Activated naive CD8-positive, alpha-beta T cell treated with anti-CD3 and anti-CD28 coated beads, Interleukin-2, amount 50 U/mL, for 16 hours (primary cell): ENCODE measurements at places on chromosomes 16 and 17.

DNA sequence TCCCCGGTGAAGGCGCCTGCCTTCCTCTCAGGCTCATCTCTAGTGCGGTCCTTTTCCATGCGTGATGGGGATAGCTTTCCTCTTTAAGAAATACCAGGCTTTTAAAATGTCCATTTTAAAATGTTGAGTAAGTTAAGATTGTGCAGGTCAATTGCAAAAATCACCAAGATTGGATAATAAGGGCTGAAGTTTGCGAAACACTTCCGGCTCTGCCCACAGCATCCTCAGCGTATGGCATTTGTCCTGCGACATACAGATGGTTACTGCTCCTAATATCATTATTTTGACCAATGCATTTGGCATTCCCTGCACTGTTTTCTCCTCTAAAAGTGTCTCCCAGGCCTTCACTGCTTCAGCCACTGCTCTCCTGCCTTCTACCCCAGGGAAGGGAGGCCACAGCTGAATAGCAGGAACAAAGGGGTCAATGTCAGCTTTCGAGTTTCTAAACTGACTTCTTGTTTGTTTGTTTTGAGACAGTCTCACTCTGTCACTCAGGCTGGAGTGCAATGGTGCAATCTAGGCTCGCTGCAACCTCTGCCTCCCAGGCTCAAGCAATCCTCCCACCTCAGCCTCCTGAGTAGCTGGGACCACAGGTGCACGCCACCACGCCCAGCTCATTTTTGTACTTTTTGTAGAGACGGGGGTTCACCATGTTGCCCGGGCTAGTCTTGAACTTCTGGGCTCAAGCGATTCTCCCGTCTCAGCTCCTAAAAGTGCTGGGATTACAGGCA, 91.9 kb downstream of the CRISPLD2 start:
- DNase-seq = no peak

DNA sequence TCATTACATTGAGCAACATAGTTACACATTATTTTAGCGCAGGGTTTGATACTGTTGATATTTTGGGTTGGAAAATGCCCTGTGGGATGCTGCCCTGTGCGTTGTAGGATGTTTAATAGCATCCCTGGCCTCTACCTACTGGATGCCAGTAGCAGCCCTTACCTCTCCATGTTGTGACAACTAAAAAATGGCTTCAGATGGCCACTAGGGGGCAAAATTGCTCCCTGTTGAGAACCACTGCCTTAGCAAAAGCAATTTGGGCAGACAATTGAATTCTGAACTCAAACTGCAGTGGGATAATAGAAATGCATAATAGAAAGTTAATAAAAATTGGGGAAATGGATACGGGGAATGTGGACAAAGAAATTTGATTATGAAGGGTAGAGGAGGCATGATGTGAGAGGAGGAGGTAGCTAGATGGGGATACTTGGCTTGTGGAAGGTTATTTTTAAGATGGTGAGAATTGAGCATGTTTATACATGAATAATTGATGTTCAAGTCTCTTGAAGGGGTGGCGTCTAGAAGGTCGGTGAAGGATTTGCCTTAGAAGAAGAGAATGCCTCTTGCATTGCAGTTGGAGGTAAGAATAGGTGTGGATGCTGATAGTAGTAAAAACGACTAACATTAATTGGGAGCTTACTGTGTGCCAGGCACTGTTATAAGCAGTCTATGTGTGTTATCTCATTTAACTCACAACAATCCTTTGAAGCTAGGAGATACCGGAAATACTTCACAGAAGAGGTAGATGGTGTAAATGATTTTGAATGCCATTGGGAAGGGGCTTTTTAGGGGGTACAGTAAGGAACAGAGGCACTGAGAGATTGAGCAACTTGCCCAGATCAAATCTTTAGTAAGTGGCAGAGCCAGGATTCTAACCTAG, 19.0 kb downstream of the HEATR9 start:
- DNase-seq = peak; percentile 12

- DNase-seq = no peak
These were observed 2.8 kb downstream of the PKMYT1 start for GRCh38 chr16:2977440-2977839.

DNA sequence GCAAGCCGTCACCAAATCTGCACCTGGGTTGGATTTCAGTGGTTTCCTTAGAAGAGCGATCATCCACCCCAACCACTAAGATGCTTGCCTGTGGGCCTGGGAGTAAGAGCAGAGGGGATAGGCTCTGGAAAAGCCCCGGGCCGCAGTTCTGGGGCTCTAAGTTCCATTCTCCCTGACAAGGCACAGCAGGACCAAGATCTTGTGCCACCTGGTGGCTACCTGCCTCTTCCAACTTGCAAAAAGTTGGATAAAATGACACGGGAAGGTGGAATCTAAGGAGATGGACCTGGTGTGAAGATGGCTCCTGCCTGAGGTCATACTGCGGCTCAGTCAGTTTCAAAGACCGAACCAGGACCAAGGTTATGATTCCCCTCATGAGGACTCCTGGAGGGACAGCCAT, 42.3 kb downstream of the ABCC12 start:
- no peak for DNase-seq

DNA sequence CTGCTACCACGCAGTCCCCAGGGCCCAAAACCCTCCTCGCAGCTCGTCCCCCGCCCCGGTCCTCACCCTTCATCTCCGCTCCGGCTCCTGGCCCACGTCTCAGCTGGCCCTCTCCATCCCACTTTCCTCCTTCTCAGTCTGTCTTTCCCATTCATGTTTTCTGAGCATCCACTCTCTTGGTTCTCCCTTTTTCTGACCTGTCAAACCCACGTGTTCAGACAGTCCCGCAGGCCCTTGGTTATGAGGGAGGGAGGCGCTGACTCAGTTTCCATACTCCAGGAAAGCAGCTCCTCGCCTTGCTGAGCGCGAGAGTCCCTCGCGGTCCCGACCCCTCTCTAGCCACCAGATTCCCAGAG, 392 bp upstream of the HID1 start:
- DNase-seq = no peak

- DNase-seq = no peak
These were observed 241.3 kb upstream of the ZFHX3 start for GRCh38 chr16:73289232-73289631.

DNA sequence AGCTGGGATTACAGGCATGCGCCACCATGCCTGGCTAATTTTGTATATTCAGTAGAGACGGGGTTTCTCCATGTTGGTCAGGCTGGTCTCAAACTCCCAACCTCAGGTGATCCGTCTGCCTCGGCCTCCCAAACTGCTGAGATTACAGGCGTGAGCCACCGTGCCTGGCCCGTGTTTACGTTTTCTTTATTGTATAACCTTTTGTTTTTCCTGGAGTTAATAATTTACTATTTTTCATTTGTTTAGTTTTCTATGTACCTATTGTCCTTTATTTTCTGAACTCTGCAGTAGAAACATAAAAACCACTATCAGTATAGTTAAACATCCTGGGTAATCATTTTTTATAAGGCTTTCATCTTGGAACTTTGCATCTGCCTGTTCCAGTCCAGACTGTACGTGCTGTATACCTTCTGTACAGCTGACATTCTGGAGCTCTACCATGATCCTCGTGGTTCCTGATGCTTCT, 73.6 kb downstream of the PPM1E start:
- no peak for DNase-seq

DNA sequence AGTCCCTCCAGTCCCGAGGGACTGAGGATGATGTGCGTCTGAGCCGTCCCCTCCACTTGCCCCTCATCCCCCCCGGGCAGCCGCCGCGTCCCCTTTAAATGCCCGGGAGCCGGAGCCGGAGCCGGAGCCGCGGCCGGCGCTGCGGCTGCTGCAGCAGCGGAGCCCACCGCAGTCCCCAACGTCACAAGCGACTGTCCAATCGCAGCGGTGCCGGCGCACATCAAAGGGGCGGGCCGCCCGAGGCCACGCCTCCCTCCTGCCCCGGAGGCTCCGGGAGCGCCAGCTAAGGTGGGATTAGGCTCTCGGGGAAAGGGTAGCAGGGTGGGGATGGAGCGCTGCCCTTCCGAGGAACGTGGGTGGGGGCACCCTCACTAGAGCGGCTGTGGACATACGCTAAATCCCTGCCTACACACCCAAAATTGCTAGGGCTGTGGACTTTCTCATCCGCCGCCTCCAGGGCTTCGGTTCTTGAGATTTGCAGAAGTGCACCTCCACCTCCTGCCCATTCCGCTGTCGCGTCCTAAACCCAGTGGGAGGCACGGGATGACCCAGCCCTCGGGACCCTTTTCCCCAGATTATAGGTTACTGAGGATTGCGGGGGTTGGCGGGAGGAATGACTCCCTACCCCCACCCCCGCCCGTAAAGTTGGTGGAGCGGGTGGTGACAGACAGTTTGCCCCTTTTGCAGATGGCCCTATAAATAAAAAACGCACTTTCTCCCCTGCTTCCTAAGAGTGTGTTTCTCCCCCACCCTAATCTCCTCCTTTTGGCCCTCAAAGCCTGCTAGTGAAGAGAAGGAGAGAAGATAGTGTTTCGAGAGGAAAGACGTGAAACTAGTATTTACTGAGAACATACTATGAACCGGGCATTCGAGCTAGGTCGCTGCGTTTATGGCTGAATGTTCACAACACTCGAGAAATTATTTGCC, at the start of gene PHOSPHO1:
TSS of gene PHOSPHO1 (minus strand) at position 152 of the 927 bp plus-strand sequence. CDS start 4,096 bp downstream, outside the sequence.
- DNase-seq = peak; percentile 74

- no peak for DNase-seq
These were observed 90.2 kb downstream of the RTN4RL1 start for GRCh38 chr17:1934901-1935300.

DNA sequence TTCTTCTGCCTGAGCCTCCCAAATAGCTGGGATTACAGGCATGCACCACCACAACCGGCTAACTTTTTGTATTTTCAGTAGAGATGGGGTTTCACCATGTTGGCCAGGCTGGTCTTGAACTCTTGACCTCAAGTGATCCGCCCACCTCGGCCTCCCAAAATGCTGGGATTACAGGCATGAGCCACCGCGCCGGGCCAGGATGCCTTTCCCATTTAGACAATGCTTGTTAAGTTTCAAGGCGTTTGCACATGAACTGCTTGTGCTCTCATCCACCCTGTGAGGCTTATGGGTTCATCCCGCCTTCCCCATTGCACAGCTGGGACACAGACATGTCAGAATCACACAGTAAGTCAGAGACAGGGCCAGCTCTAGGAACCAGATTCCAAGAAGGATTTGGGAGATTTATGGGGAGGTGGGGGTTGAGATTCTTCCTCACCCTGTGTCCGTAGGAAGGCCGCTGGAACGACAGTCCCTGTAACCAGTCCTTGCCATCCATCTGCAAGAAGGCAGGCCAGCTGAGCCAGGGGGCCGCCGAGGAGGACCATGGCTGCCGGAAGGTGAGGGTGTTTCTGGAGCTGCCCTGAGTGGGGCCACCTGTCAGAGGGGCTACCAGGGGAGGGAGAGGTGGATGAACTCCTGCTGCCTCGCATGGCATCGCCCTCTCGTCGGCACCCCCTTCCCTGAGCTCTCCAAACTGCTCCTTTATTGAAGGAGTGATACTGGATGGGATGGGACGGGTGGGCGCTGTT, 46.3 kb downstream of the MRC2 start:
- DNase-seq = no peak

- DNase-seq = no peak
These were observed 438.9 kb downstream of the KCNJ2 start for GRCh38 chr17:70608193-70608592.

DNA sequence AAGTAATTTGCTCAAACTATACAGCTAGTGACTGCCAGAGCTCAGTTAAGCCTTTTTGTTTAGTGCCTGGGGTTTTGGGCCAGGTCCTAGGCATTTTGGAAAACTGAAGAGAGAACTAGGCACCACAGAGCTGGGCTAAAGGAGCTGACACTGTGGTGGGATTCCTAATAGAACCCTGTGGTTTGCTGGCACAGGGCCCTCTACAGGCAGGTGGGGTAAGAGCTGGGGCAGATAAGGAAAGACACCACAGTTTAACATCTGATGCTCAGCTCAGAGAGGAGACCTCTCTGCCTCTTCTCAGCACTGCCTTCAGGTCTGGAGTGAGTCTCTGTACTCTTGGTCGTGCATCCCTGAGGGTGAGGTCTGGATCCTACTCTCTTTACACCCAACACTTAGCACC, 121.2 kb downstream of the SNX11 start:
- no peak for DNase-seq

- peak; percentile 31 for DNase-seq
These were observed 14.4 kb downstream of the MIS12 start for GRCh38 chr17:5500589-5501391.
